Stimulated activated CD8-positive, alpha-beta memory T cell treated with anti-CD3 and anti-CD28 coated beads, Interleukin-2, amount 100 ng/mL, for 1 hour (primary cell): ENCODE measurements at places on chromosomes 3 and 15.

DNA sequence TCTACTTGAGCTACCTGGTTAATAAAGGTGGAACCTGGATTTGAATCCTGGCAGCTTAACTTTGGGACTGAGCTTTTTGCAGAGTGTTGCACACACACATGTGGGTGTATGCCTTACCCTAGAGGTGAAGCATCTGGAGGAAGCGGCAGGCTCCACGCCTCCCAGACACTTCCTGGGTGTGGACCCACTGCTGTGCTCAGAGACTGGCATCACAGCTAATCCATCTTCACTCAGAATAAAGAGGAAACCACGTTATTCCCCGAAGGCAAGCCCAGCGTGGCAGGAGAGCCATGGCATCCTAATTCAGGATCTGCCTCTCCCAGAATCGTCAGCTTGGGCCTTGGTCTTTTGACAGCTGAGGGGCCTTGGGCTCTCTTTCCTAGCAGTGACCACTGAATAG, 25.5 kb downstream of the CCDC13 start:
- DNase-seq: no peak

DNA sequence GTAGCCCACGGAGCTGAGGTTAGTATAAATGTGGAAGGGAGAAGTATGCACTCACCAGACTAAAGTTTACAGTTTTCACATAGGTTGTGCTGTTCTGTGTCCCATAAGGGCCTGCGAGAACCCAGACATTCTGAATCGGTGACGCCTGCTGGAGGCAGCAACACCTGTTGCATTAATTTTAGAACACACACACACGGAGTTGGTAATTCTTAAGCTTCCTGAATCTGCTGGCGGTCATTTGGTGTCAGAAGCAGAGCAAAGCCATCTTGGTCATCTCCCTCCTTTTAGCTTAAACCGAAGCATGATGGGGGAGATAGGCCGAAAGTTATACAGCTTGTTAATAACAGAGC, 41.1 kb upstream of the AP3B2 start:
- DNase-seq: no peak

DNA sequence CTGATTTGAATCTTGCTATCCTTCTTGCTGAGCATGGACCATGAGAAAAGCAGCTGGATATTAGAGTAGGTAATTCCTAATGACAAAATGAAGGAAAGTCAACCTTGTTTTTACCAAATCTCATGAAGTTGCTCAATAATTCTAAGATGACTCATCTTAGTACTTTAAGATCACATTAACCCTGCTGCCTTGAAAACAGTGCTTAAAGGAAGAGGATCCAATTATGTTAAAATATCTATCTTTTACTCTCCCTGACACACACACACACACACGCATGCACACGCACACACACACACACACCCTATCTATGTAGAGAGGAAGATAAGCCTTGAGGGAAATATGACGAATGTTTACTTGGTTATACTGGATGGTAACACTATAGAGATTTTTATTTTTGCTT, 16.0 kb upstream of the MYO1E start:
- DNase-seq: no peak

GRCh38 chr3:195907684-195907933, 742 bp downstream of the TNK2 start:
- no peak for DNase-seq

DNA sequence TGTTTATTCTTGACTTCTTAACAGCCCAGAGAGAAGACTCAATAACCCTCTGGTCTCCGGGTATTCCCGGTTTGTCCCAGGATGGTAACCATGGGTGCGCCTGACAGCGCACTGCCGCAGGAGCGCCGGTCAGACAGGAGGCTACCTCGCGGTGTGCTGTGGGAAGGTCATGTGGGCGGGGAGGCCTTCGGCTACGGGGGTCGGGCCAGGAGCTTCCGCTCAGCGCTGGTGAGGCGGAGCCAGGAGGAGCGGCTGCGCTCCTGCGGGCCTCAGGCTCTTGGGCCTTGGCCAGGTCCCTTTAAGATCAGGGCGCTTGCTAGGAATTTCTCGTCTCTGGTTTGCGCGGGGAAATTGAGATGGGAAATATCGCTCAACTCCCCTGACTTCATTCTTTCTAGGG, 182.3 kb upstream of the NDN start:
- DNase-seq: no peak

DNA sequence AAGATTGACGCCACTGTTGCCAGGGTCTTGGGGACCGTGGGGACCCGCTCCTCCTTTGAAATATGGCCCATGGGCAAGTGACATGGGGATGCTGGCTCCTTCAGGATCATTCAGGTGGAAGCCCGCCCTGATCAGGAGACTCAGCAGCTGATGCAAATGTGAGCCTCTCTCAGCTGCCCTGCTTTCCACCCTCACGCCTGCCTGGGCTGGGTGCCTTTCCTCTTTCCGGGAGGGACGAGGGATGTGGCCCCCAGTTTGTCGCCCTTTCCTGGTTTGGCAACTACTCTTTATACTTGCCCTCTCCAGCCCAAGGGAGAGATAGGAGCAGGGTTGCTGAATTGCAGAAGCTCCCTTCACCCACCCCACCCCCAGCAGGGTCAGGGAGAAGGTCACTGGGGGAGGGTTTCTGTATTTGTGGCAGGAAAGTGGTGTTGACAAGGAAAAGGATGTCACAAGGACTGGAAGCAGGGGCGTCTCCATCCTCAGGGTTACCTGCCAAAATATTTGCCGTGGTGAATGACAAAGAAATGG, 21.8 kb downstream of the DNASE1L3 start:
- DNase-seq: no peak

DNA sequence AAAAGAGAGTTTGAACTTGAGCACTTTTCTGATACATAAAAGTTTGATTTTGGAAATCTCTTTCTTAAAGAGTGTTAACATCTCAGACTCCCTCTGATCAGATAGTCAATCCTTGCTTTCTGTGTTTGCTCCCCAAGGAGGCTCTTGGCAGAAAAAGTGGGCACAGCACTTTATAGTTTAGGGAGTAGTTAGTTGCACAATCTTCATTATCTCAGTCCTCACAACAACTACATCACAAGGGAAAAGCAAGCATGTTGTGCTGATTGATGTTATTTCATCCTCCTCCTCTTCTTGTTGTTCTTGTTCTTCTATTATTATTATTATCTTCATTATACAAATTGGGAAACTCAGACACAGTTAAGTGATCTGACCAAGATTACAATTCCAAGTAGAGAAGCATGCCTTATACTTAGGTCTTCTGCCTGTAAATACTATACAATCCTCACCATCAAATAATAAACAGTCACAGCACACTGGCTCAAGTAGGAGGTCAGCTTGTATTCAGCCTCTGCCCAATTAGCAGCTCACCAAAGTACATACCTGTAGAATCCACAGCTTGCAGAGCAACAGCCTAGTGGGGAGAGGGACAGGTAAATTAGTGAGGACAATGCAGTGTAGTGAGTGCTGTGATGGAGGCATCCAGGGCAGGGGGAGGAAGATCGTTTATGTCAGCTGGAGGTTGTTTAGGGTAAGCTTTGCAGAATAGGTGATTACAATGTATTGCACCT, 304.1 kb upstream of the MME start:
- DNase-seq: no peak
